T-helper 1 cell (primary cell): ENCODE measurements at places on chromosomes 6 and 20.

GRCh38 chr20:50221501-50222308, 31.1 kb downstream of the CEBPB start:
- no peak for DNase-seq

DNA sequence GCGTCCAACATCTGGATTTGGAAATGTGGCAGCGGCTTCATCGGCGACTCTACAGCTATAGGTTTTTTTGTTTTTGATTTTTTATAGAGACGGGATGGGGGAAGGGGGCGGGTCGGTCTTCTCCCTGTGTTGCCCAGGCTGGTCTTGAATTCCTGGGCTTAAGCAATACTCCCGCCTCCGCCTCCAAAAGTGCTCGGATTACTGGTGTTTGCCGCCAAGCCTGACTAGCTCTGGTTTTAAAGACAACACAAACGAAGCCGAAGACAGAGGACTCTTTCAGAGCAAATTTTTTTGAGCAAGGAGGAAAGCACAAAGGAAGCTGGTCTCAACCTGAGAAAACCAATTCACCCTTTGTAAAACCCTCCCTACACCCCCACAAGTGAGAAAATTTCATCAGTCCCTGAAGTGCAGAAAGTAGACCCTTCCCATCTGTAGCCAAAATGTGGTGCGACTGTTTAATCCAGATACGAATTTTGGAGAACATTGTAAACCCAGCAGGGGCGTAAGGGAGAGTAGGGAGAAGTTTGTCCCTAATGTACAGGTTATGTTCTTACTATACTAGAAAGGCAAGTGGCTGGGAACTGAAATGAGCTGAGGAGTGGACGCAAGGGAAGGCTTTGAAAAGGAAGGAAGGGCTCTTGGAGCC, 185.9 kb downstream of the TRIM27 start:
- no peak for DNase-seq

GRCh38 chr6:3424185-3424927, 32.5 kb downstream of the SLC22A23 start:
- no peak for DNase-seq

GRCh38 chr6:34328969-34329368, 63.5 kb downstream of the NUDT3 start:
- DNase-seq: no peak

DNA sequence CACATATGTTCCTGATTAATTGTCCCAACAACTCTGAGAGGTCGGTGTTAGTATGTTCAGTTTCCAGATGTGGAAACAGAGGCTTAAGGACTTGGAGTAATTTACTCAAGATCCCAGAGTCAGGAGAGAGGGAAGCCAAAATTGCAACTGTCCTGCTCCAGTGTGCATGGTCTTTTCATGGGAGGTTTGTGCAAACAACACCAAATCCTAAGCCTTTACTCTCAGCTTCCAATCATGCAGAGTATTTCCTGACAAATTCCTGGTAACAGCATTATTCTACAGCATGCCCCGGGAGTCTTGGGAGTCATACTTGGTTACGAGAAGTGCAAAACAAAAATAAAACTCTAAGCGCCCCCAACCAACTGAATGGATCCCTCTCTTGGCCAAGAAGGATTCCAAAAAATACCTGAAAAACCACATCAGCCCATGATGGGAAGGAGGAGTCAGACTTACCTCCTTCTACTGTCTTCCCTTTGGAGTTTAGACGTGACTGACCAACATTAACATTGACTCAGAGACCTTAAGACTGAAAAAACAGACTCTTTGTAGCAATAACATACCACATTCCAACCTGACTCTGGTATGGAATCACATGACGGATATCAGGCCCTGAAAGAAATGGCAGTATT, 30.8 kb upstream of the PPP1R3G start:
- no peak for DNase-seq

- no peak for DNase-seq
Observed at GRCh38 chr6:128118401-128118800, 217.5 kb upstream of the THEMIS start.

DNA sequence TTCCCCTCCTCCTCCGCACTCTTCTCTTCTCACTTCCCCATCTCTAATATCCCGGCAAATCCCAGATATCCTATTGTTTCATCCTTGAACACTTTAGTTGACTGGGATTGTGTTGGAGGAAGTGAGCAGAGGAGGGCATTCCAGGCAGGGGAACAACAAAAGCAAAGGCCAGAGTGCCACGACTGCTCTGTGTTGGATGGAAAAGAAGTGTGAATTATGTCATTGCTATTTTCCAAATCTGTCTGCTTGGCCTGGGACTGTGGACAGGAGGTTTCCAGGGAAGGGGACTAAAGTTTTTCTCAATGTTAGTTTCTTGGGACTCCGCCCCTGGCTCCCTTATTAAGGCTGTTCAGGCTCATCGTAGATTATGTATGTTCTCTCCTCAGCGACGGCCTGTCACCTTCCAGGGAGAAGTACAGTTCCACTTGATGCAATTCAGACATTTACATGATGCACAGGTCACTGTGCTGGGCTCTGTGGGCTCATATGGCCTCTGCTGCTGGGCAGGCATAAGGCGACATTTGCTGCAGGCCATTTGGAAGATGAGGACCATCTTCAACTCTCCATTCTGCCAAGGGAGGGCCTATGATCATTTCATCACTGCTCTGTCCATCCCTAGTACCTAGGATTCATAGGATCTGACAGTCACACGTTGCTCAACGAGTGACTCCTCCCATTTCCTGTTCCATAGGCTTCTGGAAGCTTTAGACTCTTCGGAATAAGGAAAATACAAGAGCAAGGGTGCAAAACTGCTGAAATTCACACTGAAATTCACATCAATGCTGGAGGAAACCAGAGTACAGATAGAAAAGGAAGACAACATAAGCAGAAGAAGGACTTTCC, 99.1 kb upstream of the KCNK16 start:
- no peak for DNase-seq

GRCh38 chr6:14575961-14576360, 458.4 kb downstream of the CD83 start:
- DNase-seq: no peak

DNA sequence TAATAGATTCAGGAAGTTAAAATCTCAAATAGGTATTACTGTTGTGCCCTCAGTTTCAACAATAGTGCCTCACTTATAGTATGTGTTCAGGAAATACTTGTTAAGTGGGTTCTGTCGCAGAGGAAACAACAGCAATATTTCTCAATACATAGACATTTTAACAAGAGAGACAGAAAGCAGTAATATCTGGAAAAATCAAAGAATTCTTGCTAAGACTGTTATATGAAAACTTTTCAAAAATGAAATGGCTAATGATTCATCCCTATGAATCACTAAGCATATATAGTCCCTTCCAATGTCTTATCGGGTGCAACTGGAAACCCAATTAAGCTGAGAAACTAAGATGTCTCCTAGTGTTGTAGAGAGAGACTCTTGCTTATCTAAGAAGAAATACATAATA, 668.9 kb downstream of the TFAP2A start:
- DNase-seq: no peak

GRCh38 chr6:169169941-169170582, 83.6 kb downstream of the THBS2 start:
- no peak for DNase-seq

DNA sequence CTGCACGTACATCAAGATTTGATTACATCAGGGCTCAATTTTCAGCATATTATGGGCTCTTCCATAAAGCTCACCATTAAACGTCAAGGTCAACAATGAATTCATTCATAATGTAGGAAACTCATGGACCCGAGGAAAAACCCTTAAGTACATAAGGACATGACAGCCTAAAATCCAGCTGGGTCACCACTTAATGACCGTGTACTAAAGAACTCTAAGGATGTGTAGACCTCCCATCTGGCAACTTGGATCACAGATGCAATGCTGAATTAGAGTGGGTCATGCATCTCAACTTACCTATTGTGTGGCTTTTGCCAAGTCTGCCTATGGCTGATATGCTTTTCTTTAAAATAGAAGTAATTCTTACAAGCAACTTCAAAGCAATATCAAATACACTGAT, 26.7 kb upstream of the DEFB112 start:
- DNase-seq: no peak

DNA sequence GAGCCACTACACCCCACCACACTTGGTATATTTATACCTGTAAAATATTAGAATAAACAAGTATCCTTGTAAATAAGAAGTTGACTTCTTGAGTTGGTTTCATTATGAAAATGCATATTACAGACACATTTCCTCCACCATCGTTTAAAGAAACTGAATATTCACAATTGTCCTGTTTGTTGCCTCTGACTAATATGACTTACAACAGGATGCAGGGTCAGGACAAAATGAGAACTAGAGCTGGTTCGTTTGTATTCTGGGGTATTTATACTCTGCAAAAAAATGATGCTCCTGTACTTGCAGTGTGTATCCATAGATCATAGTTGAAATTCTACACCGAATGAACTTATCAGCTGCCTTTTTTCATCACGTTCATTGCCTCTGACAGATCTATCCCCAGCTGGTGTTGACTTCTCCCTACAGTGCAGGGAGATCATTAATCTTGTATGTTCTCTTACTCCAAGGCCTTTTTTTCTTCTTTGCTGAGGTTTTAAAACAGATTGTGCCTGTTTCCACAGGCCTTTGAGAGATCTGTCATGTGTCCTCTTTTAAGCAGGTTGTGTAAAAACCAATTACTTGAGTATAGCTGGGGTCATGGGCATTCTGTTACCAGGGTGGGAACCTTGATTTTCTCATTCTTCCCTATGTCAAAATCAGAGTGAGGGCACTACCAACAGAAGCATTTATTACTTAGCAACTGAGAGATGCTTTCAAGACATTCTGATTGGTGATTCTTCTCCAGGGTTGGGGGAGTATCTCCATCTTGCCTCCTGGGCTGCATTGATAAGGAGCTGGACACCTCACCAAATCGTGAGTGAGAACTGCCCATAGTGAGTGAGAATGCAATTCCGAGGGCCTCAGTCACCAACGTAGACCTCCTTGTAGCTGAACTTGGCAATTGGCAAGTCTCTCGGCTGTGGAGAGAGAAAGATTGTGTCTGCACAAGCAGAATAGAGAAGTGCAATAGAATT, 78.8 kb upstream of the CD83 start:
- DNase-seq: no peak

- DNase-seq: no peak
Observed at GRCh38 chr6:148516617-148517016, 174.0 kb downstream of the SASH1 start.

DNA sequence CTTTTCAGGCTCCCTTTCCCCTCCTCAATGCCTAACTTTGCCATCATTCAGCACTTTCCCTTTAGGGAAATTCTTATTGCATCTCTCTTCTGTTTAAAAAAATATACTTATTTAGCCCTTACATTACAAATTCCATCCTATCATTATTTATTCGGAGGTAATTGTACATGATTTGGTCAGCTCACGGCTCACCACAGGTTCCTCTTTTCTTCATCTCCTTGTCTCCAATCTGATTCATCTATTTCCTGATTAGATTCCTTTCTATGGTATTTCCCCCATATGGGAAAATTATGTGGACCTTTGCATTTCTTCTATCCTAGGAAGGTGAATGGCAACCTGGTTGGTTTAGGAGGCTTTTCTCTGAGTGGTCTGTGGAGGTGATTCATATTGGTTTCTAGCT, 12.9 kb upstream of the EMILIN3 start:
- DNase-seq: no peak

DNA sequence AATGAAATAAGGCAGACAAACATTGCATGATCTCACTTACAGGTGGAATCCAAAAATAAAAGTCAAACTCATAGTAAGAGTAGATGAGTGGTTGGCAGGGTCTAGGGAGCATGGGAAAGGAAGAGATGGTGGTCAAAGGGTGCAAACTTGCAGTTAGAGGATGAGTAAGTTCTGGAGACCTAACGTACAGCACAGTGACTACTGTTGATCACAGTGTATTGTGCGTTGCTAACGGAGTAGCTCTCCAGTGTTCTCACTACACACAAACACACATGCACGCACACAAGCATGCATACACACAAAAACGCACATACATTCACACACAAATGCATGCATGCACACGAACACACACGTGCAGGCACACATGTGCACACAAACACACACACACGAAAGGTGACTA, 54.9 kb downstream of the LY86 start:
- peak; percentile 88 for DNase-seq

DNA sequence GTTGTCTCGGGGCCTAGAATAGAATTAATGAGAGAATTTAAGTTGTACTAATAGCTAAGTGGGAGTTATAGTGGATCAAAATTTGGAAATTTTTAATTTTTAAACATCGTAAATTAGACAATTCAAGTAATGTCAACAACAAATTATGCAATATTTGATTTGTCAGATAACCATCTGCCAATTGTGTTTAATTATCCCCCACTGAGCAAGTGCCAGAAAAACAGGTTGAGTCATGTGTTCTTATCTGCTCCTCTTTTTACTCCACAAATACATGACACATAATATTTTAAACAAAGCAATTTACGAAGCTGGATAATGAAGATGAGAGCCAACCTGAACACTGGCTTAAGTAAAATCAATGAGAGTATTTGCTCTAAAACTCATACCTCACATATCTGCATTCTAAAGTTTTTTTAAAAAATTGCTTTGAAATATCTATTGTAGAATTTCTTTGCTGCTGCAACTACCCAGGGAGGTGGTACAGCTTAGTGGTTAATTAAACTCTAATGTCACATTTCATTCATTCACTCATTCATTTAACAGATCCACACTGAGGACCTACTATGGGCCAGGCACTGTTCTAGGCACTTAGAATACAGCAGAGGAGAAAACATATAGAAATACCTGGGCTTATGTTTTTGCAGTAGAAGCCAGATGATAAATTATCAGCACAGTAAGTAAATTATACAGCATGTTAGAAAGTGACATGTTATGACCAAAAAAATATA, 57.1 kb upstream of the MAP7 start:
- no peak for DNase-seq

GRCh38 chr20:37333848-37334318, 12.1 kb upstream of the SRC start:
- DNase-seq: no peak

DNA sequence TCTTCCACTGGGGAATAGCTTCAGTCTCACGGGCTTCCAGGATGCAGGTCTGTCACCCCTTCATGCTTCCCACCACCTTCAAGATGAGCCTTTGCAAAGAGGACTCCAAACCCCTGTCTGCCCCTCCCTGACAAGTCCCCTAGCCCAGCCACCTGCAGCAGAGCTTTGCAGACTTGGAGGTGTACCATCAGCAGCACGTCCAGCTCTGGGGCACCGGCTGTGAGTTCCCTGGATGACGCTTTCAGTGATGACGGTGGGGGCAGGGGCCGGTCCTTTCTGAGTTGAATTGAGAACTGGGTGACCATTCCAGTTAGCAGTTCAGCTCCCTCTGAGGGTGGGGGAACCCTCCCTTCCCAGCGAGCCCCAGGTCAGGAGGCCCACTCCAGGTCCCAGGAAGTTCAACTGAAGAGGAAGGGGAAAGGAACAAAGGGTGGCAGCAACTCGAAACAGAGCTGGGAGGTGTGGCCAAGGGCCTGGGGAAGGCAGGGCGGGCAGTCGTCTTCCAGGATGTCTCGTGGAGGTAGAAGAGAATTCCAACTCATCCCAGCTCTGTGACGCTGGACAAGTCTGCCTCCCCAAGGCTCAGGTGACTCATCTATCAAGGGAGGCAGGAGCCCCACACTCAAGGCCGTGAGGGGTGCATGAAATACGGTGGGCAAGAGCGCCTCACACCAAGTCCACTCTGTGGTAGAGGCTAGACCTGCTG, 86.0 kb downstream of the PTPN1 start:
- DNase-seq: no peak

- DNase-seq: no peak
Observed at GRCh38 chr20:39699166-39699725, 737.1 kb downstream of the DHX35 start.

- DNase-seq: peak; percentile 62
Observed at GRCh38 chr6:31901415-31901952, 402 bp downstream of the ZBTB12 start.
